Neural crest cell (in vitro differentiated cells): ENCODE measurements at places on chromosomes 5 and 9.

DNA sequence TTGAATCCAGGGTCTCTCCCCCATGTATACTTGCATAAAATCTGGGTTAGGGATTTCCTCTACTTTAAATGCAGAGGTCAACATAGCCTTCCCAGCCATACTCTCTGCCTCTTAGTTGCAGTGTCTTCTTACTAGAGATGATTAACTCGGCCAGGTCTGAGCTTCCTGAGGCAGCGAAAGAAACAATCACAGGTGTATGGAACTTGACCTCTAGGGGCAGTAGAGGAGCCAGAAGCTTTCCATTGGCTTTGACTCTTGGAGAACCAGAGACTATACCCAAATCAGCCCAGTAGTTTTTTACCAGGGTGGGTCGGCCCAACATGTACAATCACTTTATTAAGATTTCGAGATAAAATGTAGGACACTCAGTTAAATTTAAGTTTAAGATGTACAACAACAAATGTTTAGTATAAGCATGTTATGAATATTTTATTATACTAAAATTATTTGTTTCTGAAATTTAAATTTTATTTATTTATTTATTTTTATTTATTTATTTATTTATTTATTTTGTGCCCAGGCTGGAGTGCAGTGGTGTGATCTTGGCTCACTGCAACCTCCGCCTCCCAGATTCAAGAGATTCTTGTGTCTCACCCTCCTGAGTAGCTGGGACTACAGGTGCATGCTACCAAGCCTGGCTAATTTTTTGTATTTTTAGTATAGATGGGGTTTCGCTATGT is 48.0 kb upstream of the DMRT3 start:
- DNase-seq = no peak

GRCh38 chr9:37029776-37030610 is 4.1 kb downstream of the PAX5 start:
- DNase-seq = no peak

GRCh38 chr9:94586316-94586715 is 7.3 kb downstream of the FBP2 start:
- no peak for DNase-seq

DNA sequence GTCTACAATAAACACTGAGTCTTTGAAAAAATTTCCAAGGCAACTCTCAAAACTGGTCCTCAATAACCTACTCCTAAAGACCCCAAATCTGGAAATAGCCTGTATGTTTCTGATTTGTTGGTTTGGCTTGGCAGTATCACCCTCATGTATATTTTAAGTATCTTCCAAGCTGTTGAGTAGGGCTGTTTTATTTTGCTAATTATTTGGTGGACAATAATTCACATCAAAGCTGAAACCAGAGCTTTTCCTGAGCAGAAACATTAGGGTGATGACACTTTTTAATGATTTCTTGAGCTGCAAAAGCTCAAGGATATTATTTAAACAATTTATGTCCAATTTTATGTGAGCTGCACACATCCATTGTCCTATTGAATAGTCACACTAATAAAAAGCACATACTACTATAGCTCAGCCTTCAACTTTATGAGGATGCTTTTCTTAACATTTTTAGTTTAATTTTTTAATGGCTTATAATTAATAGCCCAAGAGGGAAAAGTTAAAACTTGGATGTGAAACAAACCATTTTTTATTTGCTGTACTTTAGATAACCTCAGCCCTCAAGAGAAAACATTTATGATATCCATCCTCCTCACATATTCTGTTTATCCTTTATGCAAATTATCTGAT is 393.1 kb downstream of the TAF11L14 start:
- no peak for DNase-seq

GRCh38 chr5:130077007-130077406 is 172.7 kb downstream of the CHSY3 start:
- DNase-seq = no peak
